ENCODE measurements at places on chromosomes 6 and 20.

DNA sequence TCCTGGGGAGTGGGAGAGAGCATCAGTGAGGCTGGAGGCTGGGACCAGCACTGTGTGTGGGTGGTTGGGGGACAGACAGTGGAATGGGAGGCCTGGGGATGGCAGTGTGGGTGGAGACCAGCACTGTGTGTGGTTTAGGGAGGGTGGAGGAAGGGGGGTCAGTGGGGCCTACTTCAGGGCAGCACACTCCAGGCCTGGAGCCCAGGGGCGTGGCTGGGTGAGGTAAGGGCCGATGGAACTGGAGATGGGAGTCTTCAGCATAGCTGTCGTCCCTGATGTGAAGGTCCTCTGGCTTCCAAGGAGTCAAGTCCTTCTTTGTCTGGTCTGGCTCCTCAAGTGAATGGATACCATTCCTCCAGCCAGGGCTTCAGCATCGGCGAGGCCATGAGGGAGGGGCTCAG lies 18.6 kb downstream of the KCNK17 start:
- DNase-seq: no peak

DNA sequence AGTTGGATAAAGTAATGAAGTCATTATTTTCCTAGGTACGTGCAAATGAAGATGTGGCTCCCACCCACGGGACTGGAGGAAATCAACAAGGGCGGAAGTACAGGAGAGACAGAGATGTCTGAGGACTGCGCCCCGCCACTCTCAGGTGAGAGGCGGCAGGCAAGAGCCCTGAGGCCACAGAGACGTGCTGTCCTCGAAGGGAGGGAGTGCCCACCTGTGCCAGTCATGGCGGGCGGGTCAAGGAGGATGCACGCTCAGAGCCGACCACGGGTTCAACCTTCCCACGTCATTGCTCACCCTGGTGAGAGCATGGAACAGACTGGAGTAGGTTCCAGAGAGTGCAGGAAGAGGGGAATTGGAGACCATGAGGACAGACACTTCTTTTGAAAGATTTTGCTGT lies 12.7 kb downstream of the CST8 start:
- DNase-seq: no peak

- DNase-seq: no peak
Measured at GRCh38 chr20:36847710-36848040, 28.3 kb upstream of the TLDC2 start.

DNA sequence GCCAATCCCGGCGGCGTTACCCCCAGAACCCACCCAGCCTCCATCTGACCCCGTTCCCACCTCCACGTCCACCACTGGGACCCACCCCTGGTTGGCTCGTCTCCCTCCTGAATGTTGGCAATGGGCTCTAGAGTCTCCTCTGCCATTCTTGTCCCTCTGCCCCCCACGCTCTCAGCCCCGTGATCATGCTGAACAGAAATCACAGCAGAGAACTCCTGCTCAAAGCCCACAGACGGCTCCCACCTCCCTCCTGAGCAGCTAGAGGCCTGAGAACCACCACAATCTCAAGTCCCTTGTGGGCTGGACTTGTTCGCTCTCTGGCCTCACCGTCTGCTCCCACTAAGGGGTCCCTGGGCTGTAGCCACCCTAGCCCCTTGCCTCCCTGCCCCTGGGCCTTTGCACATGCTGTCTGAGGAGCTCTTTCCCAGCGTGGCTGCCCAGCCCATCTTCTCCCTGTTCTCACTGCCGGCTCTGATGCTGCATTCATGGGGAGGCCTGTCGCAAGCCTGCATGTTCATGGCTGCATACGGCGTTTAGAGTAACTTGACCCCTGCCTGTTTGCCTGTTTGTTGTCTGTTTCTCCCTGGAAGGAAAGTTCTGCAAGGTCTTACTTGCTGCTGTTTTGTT lies 11.2 kb upstream of the FRMD1 start:
- DNase-seq: no peak

DNA sequence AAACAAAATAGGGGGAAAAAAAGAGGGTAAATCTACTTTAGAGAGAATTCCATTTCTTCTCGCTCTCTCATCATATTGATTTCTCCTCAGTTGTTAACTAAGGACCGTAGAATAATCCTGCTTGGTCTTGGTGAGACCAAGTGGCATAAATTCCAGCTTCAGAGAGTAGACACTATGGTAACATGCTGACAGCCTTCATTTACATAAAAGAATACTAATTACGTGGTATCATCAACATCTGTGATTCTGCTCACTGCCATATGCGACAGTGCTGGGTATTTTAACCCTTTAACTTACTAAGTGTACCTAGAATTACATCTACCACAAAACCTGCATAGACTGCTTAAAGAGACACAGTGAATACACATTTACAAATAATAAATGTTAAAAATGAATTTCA lies 27.1 kb downstream of the TOMM6 start:
- no peak for DNase-seq

DNA sequence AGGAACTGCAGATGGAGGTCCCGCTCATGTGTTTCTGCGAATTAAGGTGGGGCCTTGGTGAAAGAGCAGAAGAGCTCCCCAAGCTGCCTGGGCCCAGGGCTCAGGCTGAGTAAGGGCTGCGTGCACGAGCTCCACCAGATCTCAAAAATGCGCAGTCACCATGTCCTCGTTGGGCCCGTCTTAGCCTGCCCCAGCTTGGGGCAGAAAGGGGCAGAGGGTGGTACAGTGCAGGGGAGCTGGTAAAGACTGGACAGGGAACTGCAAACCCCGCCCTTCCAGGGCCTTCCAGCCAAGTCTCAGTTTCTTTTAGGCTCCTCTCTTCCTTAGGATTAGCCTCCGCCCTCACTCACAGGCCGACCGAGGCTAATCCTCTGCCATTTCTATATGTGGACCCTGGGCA lies 101.6 kb downstream of the FOXF2 start:
- DNase-seq: no peak

- DNase-seq: no peak
Measured at GRCh38 chr20:995170-995569, 6.9 kb downstream of the RSPO4 start.

- no peak for DNase-seq
Measured at GRCh38 chr6:24966381-24966780, 30.6 kb upstream of the RIPOR2 start.

DNA sequence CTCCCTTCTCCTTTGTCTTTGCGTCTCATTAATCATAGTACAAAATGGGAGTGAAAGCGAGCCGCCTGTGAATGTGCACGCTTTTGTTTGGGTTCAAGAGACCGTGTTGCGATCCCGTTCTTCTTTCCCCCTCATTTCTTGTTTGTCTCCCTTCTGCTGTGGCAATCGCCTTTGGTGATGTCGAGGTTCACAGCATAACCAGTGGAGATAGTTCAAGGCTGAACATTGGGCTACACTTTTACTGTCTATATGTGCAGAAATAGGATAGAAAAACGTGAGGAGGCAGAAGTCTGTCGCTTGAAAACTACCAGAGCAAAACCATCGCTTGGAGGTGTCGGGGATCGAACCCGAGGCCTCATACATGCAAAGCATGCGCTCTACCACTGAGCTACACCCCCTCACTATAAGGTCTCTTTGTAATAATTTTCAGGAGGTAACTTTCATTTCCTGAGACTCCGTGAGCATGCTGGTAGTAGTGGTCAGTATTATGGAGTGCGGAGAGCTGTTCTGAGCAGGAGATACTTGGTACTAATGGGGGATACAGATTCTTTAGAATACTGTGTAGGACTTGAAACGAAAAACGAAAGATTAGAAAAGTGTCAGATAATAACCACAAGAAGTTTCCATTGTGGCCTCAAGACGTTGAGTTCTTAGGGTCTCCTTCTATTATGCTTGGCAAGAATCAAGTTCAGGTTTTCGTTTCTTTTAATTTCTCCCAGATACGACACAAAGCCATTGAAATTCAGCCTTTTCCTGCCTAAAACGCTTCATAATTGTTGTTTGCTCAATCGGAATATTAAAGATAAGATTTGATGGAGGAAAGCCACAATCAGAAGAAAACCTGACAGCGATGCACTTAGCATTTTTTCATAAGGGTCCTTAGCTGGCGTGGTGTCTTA lies 106.6 kb downstream of the TRIM27 start:
- DNase-seq: no peak

DNA sequence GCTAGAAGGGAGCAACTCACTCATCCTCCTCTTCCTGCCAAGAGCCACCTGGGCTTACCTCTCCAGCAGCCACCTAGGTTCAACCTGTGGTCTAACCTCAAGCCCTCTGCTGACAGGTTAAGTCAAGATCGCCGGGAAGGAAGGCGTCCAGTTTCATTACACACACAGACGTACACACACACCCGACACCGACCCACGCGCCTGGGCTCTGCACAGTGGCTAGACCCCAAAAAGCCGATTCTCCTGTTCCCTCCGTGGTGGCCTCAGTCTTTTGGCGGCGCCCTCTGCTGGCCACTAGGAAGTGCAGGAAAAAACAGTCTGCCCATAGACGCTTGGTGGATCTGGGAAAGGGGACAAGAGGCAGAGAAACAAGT lies 52.8 kb downstream of the MRPL14 start:
- DNase-seq: peak; percentile 43

DNA sequence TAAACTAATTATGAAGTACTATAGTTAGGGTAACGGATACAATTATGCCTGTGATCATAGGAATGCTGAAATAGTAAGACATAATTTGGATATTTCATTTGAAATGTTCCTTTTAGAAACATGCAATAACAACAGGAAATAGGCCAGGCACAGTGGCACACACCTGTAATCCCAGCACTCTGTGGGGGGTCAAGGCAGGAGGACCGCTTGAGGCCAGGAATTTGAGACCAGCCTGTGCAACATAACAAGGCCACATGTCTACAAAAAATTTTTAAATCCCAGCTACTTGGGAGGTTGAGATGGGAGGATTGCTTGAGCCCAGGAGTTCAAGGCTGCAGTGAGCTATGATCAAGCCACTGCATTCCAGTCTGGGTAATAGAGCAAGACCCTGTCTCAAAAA lies 25.7 kb upstream of the MYO6 start:
- DNase-seq: no peak

DNA sequence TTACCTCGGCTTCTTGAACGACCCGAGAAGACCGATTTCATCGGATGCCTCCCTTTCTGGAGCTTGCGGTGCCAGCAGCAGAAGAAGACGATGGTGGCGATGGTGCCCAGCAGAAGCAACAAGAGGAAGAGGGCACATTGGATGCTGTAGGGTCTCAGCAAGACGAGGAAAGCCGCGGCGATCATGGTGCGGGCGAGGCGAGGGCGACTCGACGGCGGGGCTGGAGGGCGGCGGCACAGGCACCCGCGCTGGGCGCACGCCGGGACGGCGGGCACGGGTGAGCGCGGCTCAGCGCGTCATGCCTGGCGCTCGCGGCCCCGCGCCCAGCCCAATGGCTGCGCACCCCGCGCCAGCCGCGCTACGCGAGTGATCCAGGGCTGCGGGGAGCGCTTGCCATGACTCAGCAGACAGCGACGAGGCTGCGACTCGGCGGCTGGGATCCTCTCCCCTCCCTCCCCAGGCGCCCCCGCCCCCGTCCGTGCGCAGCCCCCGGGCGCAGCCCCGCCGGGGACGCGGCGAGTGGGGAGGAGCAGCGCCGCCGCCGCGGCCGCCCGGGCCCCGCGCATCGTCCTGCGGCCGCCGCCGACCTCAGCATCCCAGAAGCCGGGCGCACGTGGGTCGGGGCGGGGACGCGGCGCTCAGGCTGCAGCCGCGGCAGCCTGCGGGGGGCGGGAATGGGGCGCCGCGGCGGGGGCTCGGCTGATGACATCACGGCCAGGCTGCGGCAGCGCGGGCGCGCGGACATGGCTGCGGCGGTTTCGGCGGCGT lies at the start of gene BEND6:
BEND6 (plus strand) TSS at position 705 of the 768 bp plus-strand sequence. CDS start 26,704 bp downstream, outside the sequence.
- no peak for DNase-seq

- no peak for DNase-seq
Measured at GRCh38 chr20:45898285-45898684, 7.2 kb downstream of the CTSA start.

DNA sequence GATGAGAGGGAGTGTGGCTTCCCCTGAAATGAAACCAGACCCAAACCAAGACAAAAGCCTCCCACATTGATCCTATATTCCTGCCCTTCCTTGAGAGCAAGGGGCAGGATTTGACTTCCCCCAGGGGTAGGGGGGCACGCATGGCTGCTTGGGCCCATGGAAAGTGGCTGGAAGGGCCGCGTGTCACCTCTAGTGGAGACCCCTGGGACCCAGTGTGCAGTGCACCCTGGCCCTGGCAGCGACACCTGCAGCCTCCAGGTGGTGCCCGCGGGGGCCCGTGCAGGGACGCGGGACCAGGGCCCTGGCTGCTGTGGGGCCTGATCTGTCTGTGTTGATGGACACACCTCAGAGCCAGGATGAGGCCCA lies 18.0 kb upstream of the SLCO4A1 start:
- no peak for DNase-seq

GRCh38 chr6:45743028-45743615 lies 272.5 kb downstream of the CLIC5 start:
- DNase-seq: no peak

DNA sequence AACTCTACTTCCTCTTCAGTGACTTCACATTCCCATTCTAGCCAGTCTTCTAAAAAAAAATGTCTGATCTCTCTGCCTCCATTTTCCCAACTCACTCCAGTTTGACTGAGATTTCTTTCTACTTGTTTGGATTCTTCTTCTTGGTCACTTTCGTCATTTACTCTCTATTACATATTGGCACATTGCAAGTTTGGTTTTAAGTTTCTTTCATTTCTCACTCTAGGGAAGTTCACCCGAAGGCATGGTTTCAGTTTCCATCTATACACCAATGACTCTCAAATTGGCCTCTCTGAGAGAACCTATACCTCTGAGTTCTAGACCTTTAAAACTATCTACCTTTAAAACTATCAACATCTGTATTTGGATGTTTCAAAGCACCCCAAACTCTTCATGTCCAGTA lies 51.3 kb downstream of the CD109 start:
- DNase-seq: no peak

DNA sequence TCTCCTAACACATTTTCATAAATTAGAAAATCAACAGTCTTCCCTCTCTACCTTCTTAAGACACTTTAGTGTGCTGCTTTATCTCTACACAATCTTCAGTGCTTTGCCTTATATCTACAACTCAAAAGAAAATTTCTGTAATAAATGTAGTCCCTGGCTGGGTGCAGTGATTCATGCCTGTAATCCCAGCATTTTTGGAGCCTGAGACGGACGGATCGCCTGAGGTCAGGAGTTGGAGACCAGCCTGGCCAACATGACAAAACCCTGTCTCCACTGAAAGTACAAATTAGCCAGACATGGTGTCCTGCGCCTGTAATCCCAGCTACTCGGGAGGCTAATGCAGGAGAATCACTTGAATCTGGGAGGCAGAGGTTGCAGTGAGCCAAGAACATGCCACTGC lies 9.7 kb upstream of the EDN1 start:
- DNase-seq: no peak

GRCh38 chr6:53741034-53741823 lies 53.6 kb upstream of the LRRC1 start:
- no peak for DNase-seq

- no peak for DNase-seq
Measured at GRCh38 chr6:159981403-159982245, 12.7 kb downstream of the IGF2R start.

Measured in stimulated activated CD4-positive, alpha-beta T cell treated with anti-CD3 and anti-CD28 coated beads, Interleukin-1b, Interleukin-23, amount 100 ng/mL, for 1 hour (primary cell).